ENCODE measurements at places on chromosomes 16 and 17.

DNA sequence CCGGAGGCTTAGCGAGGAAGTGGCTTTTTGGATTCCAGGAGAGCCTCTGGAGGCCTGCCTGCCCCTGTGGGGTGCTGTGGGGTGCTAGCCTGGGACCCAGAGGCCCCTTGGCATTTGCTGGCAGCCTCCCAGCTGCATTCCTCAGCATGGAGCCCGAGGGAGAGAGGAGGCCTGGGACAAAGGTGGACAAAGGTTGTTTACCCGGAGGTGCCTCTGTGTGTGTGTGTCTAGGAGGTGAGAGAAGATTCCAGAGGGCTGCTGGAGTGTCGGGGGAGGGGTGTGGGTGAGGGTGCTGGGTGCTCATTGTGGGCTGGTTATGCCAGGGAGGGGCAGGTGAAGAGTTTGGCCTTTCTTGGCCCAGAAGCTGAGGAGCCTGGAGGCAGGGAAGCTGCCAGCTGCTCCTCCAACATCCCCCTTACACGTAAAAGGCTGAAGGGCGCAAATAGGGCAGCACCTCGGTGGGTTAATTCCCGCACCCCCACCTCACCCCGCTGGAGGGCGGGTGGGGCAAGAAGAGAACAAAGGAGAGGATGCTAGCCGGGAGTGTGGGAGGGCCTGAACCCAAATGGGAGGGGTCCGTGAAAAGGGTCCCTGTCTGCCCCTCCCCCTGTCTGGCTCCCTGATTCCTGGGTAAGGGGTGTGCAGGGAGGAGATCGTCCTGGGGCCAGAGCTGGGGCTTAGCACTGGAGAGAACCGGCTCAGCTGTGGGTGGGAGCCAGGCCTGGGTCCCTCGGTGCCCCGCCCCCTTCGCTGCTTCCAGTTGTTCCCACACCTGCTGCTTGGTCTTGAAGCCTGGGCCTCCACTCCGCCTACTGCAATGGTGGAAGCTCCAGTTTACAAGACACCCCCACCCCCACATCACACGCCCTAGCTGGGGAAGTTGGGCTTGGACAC lies 9.9 kb downstream of the HEXIM2 start:
- no peak for DNase-seq

GRCh38 chr16:3467182-3467581 lies 23.7 kb downstream of the NAA60 start:
- DNase-seq, result no peak

- DNase-seq, result no peak
Measured at GRCh38 chr16:12752159-12752558, 51.5 kb downstream of the CPPED1 start.

DNA sequence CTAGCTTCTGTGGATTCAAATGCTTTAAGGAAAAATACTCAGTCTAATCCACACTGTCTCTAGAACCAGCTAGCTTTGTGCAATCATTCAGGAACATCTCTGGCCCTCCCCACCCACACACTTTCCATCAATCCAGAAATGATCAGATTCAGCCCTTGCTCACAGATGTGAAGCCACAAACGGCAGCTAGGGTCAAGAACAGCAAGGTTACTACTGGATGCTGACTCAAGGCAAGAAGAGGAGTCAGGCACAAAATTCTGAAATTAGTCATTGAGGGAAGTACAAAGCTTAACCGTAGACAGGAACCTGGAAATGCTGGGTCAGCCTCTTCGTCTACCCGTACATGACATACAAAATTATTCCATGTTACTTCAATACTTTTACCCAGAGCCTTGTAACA lies 174.6 kb downstream of the CDH13 start:
- DNase-seq, result no peak

GRCh38 chr17:1367351-1367745 lies 32.7 kb downstream of the YWHAE start:
- peak; percentile 2 for DNase-seq

- no peak for DNase-seq
Measured at GRCh38 chr17:40551091-40551878, 14.0 kb downstream of the CCR7 start.

GRCh38 chr16:66874079-66874775 lies 6.1 kb upstream of the PDP2 start:
- no peak for DNase-seq

DNA sequence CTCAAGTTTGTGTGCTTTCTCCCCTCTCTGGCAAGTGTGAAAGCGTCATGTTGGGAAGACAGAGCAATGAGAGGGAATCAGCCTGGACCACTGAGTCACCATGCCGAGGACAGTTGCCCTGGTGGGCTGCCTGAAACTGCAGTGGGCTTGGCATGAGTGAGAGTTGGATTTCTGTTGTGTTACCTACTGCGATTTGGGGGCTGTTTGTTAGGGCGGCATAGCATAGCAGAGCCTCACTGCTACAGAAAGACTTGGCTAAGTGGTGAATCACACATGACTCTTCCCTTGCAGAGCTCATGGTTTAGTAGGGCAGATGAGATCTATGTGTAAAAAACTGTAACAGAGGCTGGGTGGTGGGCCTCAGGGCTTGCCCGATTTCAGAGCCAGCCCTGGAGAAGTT lies 324.6 kb downstream of the C16orf95 start:
- no peak for DNase-seq

DNA sequence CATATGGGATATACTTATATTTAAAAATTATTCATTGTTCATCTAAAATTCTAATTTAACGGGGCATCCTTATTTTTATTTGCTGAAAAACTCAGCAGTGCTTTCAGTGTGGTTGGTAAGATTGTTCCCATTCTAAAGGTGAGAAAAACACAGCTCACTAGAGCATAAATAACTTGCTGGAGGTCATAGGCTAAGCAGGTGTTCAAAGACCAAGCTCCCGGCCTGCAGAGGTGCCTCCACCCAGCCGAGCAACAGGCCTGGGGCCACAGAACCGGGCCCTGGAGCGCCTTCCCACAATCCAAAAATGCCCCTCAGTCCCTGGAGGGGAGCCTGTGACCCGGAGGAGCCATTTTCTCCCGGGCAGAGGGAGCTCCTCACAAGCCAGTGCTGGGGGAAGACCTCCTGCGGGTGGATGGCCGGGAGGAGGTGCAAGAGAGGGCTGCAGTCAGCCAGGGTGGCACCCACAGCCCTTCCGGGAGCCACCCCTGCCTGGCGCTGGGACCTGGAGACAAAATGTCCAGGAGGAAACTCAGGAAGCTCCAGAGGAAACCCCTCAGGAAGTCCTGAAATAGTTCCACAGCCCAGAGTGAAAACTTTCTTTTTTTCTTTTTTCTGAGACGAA lies 14.7 kb downstream of the ABR start:
- DNase-seq, result no peak

DNA sequence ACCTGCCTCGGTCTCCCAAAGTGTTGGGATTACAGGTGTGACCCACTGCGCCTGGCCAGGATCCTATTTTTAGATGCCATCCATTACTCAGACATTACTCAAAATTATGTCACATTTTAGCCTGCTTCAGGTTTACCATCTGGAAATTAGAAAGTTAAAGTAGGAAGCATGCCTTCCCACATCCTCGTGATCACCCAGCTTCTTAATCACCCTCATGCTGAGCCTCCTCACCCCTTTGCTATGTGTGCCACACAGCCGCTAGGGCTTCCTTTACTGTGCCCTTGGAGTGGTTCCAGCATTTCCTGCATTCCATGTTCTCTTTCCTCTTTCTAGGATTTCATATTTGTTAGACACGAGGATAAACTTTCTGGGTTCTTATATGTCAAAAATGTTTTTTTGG lies 9.3 kb downstream of the ADORA2B start:
- DNase-seq, result no peak

DNA sequence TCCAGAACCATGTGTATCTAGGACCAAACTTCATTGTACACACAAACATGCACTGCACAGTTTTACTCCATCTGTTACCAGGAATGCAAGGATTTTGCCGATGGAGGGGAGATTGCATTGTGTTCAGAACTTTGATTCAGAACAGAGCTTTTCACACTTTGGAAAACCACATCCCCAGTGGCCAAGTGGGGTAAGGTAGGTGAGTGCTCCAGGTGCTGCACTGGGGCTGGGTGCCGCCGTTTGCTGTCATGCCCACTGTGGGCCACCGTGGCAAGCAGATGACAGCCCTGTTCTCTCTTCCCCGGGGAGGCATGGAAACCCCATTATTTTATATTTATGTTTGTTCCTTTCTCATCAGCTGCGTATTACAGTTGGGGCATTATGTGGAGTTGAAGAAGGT lies 29.3 kb upstream of the JPH3 start:
- no peak for DNase-seq

DNA sequence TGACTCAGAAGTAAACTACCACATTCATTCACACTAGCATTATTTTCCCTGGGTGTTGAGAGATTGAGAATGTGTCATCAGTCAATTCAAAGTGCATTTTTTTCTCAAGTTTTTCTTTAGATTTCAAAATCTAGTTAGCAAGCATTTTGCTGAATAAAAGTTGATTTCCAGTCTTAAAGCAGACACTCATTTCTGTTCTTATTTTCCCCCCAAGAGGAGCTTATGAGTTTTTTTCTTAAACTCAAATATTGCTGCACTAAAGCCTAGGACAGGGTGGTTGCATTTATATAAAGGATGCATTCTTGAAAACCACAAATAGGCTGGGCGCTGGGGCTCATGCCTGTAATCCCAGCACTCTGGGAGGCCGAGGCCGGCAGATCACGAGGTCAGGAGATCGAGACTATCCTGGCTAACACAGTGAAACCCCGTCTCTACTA lies 15.3 kb downstream of the CDH3 start:
- no peak for DNase-seq

GRCh38 chr17:33292201-33292980 lies 704 bp downstream of the ASIC2 start:
- no peak for DNase-seq

GRCh38 chr17:47660064-47660492 lies 10.4 kb downstream of the KPNB1 start:
- DNase-seq, result no peak

- DNase-seq, result no peak
Measured at GRCh38 chr16:65540901-65541300, 419.0 kb upstream of the CDH11 start.

DNA sequence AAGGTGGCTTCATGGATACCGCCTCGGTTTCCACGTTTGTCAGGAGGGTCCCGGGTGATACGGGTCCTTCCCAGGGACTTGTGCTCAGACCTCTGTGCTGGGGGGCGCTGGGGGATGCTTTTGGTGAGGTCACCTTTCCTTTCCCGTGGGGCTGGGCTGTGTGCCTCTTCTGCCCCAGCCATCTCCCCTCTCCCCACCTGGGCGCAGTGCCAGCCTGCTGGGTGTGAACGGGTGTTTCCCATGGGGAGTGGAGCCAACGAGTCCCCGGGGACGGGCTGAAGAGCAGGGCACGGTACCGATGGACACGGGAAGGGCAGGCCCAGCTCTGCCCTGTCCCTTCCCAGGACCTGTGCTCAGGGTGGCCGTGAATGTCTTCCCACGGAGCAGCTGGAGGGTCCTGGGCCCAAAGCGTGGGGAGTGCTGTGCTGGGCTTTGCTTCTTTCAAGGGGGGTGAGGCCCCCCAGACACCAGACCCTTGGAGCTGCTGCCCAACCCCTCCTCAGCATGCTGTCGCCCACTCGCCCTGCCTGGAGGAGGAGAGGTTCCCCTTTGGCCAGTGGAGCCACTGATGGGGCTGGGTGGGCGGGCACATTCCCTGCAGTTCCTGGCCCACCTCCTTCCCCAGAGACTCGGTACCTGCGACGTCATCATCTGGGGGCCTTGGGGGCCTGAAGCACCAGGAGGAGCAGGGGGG lies 15.5 kb downstream of the TELO2 start:
- DNase-seq, result no peak

- no peak for DNase-seq
Measured at GRCh38 chr16:88385112-88385594, 2.4 kb downstream of the ZNF469 start.

DNA sequence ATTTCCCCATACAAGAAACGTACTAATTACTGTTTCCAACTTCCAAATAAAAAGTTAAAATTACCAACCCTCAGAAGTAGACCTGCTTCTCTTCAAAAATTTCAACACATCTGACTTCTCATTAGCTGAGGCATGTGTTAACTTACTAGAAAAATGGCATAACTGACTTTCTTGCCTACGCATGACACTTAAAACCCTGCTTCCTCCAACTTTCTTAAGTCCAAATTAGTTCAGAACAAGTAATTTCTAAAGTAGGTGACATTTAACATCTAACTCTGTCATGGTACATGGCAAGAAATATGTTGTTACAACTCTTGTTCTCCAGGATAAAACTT lies 6.7 kb downstream of the USP7 start:
- DNase-seq, result no peak

DNA sequence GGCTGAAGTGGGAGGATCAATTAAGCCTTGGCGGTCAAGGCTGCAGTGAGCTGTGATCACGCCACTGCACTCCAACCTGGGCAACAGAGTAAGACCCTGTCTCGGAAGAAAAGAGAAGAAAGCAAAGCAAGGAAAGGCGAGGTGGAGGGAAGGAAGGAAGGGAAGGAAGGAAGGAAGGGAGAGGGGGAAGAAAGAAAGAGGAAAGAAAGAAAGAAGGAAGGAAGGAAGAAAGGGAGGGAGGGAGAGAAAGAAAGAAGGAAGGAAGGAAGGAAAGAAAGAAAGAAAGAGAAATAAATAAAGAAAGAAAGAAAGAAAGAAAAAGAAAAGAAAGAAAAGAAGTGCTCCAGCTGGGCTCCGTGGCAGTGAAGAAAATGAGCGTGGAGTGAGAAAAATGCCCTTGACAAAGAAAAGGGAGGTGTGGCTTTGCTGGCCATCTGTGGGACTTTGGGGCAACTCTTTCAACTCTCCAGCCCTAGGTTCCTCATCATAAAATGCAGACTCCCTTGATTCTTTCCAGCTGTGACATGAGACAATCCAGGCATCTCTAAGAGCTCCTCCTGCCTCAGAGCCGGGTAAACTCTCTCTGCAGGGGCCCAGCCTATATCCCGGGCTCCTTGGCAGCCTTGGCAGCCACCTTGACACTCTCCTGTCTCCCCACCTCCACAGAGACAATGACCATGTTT lies 2.4 kb downstream of the GSDMA start:
- DNase-seq, result no peak

GRCh38 chr17:45306094-45306493 lies 10.7 kb downstream of the MAP3K14 start:
- DNase-seq, result no peak

GRCh38 chr16:79874391-79874790 lies 273.9 kb upstream of the MAF start:
- no peak for DNase-seq

DNA sequence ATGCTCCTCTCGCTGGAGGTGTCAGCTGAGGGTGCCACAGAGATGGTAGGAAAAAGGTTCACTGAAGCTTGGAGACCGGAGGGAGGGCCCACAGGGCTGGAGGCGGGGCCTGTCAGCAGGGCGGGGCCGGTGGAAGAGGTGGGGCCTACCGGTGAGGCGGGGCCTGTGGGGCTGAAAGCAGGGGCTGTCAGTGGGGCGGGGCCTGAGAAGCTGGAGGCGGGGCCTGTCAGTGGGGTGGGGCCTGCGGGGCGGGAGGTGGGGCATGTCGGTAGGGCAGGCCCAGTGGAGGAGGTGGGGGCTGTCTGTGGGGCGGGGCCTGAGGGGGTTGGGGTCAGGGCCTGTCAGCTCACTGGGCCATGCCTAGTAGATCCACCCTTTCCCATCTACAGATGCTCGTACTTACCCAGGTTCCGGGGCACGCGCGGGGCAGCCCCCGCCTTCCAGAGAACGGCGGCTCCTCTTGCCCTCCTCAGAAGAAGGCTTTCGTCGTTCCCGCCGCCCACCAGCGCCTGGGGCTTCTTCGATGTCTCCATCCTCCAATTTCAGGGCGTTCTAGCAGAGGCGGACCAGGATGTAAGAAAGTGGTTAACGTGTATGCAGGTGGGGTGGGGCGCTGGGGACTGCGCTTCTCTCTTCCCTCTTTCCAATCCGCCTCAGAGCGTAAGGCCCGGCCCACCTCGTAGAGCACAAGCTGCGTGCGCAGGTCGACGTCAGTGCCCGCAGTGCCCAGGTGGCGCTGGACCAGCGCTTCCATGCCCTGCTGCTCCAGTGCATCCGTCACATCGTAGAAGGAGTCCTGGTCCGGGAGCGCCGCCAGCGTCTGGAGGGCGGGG lies 9.8 kb downstream of the TMEM208 start:
- peak; percentile 81 for DNase-seq

GRCh38 chr17:65489413-65490155 lies 71.9 kb downstream of the AXIN2 start:
- DNase-seq, result no peak

All from hematopoietic multipotent progenitor cell treated with erythropoietin and hydrocortisone succinate and interleukin-3 and kit ligand, for 15 days (in vitro differentiated cells).